ENCODE measurements at places on chromosomes 2 and 18.
A peak's percentile ranks its signal among the peaks of the same experiment; 100 is the strongest.

GRCh38 chr18:78499586-78499985, 480.0 kb upstream of the SALL3 start:
- DNase-seq: no peak

DNA sequence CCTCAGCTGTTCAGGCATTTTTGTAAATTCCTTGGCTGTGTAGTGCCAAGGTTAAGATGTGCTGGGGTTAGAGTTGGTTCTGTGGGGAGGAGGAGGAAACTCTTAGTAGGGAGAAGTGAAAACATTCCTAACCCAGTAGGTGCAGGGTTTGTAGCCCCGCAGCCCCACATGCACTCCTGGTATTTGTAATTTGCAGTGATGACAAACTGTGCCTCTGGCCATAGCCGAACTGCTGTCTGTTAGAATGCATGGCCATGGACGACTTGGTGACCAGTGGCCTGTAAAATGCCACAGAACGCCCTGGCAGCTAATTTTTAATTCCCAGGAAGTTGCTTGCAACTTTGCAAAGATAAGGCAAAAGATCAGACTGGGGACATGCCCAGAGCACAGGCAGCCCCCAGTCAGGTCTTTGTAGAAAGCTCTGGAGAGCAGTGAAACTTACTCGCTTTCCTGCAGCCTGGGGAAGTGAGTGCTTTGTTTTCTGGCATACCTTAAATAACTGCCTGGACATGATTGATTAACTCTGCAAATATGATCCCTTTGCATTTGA, 38.4 kb downstream of the LYPD6B start:
- no peak for DNase-seq

GRCh38 chr18:56869189-56869777, 218.1 kb downstream of the WDR7 start:
- peak; percentile 39 for DNase-seq

- DNase-seq: no peak
Measured at GRCh38 chr2:42139101-42139500, 30.1 kb upstream of the EML4 start.

- no peak for DNase-seq
Measured at GRCh38 chr18:65230311-65230710, 520.5 kb upstream of the CDH7 start.

DNA sequence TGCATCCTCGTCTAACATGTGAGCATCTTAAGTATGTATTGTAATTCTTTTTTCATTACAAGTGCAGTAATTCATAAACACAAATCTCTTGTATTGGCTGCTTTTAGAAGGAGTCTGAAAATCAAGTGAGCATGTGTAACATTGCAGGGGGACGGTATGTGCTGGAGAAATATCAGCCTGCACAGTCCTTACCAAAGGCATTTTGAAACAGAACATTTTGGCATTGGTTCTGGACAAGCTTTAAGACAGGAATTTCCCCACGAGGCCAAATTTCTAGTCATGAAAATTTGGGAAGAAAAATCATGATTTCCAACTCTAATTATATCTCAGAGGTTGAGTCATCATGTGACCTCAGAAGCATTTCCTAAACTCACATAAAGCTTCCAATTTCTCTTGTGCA, 24.7 kb upstream of the NRP2 start:
- no peak for DNase-seq

Measured in foreskin keratinocyte (primary cell).